ENCODE measurements at places on chromosomes 16 and 17. TPM values are rescaled to one million over a fixed set of nuclear protein-coding genes. Genes with fewer than 3 reads are reported as not detected.
A peak's percentile ranks its signal among the peaks of the same experiment; 100 is the strongest.

The YBX2 gene
- total RNA-seq, result not detected

DNA sequence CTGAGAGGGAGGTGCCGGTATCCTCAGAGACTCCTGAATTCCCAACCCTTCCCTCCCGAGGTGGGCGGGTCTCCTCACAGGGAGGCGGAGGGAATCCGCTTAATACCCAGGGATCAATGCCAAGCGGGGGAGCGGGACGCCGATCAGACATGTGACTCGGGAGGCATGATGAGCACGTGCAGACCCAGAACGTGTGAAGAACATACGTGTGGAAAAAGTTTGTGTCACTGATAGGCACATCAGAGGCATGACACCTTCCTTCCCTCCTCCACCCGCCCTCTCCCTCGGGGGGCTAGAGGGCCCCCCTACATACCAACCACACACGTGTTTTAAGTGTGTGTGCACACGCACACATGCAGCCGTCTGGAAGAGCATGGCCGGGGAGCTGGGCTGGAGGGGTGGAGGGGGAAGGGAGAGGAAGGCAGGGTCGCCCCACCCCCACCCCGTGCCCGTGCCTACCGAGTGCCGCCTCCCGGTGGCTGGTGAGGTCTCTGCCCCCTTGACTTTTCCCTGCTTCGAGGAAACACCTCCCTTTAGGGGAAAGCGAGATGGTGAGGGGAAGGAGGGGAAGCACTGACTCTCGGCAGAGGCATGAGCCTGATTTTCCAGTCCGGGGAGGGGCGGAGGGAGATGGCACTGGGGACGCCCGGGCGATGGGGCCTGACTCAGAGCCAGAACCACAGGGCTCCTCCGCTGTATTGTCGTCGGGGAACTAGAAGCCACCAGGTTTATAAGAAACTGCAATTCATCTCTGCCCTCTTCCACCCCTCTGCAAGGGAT is 12.1 kb upstream of the TBX21 start:
- peak; percentile 74 for DNase-seq

The LRRC46 gene
- 0.85 TPM for total RNA-seq

GRCh38 chr16:84610376-84610775 is 7.5 kb downstream of the COTL1 start:
- no peak for DNase-seq

DNA sequence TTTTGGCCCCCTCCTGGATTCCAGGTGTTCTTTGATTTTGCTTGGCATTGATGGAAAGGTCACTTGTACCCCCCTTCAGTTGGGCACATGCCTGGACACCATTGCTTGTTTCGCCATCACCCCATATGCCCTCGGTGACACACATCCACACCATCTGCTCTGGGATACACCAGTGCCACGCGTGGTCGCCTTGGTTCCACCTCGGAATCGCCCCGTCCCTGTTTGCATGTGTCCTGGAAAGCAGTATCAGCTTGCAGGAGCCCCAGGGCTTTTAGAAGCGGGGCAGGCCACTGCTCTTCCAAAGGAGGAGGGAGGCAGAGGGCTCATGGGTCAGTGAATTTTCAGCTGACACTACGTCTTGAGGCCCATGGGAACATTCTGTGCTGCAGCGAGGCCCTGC is 607.9 kb downstream of the KCNJ18 start:
- no peak for DNase-seq

DNA sequence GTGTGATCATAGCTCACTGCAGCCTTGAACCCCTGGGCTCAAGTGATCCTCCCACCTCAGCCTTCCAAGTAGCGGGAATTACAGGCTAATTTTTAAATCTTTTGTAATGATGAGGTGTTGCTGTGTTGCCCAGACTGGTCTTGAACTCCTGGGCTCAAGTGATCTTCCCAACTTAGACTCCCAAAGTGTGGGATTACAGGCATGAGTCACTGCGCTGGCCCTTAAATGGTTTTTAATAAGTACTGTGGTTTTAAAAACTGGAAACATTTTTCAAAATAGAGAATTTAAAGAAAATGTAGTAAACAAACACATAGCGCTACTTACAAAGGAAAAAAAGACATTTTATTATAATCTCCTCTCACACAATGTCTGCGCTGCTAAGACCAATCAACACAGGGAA is 32.2 kb downstream of the MARCHF10 start:
- DNase-seq, result no peak

DNA sequence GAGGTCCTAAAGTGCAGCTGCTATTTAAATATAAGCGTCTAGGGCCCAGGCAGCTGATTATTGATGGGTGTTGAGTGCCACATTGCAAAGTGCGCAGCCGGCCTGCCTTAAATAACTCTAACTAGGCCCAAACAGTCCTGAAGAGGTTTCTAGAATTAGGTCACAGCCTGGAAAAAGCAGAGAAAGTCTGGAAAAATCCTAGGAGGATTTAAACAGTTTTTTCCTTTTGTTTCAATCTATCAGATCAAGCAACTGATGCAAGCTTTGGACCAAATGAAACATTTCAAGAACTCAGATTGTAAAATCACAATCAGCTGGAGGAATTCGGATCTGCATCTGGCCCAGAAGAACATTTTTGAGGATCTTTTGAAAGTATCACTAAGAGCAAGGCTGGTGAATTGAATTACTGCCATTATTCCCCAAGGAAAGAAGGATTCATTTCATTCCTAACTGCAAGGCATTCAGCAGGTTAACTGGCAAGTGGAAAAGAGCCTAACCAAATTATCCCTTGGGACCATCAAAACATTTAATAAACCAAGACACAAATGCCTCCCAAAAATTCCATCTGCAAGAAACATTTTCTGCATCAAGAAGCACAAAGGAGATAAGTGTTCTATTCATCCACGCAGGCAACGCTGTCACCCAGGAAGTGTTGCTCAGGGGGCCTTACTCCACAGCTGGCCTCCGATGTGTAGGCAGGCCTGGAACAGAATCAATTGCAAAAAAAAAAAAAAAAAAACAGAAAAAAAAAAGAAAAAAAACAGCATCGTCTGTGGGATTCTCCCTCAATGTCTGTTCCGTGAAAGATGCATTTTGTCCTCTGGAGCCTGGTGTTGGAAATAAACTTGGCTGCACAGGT is 46.1 kb downstream of the IRX3 start:
- no peak for DNase-seq

DNA sequence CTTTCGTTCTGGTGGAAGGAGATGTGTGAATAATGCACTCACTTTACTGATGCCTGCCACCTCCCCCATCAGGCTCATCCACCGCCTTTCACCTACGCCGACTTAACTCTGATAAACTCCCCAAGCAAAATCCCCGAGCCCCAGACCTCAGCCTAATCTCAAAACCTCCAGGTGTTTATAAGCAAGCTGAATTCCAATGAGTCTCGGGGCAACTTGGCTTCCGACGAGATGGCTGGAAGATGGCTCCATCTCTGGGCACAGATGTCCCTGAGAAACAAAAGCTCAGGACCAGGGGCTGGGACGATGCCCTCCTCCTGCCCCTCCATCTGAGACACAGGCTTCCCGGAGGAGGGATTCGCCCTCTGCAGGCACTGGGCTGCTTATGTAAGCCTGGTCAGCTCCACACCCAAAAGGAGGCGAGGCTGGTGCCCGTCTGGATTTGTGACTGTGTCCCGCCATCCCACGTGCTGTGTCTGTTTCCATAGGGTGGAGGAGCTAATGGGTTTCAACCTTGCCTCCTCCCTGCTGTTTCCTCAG is 386.4 kb upstream of the TNRC6C start:
- DNase-seq, result no peak

DNA sequence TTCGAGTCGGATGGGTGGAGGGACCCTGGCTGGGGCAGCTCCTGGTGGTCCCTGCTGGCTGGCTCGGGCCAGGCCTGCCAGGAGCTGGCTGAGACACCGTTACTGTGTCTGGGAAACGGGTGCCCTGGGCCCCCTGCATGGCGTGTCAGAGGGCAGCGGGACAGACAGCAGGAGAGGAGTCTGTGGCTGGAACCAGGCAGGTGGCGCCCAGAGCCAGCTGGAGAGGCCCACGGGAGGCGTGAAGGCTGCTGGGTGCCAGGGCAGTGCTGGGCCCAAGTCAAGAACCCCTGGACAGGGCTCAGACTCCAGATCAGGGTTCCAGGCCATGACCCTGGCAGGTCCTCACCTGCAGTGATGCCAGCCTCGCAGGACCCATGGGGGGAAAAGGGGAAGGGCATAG is 16.6 kb downstream of the SOX8 start:
- no peak for DNase-seq

The PRRT2 gene
- total RNA-seq, result 2.3 TPM

DNA sequence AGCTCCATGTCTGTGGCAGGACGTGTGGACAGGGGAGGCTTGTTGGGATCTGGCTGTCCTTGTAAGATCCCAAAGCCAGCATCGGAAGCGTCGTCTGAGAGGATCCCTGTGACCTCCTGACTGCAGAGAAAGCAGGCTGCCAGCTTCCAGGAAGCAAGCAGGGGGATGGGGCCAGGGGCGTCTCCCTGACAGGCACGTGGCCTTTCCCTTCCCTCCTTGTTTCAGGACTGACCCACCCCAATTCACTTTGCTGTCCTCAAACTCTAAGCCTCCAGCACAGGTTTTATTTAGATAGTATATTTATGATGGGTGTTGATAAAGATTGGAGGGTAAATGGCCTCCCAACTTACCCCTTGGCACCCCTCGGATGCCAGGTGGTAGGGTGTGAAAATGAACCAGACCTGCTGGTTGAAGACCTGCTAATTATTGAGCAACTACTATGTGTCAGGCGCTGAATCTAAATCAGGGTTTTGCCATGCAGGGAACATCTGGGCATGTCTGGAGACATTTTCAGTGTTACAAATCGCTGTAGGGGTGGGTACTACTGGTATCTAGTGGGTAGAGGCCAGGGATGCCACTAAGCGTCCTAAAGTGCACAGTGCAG is 24.5 kb downstream of the SOCS1 start:
- no peak for DNase-seq

DNA sequence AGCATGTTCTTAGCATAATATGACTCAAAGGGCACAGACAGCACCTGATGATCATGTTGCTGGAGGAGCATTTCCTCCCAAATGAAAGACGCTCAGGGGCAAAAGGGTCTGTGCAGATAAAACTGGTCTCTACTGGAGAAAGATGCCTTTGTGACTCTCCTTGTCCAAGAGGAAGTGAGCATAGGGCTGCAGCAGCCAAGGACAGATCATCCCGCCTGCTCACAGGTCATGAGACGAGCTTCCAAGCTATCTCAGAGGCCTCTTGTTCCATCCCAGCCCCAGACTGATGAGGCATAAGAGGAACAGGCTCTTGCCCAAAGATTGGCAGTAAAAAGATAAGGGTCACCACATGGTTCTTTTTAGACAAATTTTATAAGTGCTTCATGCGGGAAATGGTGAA is 141.8 kb downstream of the KATNIP start:
- DNase-seq, result no peak

DNA sequence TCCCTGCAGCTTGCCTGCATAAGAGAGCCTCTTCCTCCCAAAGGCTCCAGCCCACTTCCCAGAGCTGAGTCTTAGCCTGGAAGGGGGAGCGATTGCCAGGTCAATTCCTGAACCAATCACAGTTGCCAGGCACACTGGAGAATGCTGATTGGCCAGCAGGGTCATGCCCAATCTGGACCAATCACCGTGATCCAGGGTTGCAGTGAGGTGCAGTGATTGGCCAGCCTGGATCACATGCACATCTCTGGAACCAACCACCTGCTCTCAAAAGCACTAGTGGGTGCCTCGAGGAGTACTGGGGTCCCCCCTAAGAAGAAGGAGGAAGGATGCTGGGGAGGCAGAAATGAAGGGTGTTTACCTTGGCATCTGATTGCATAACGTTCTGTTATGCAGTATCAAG is 18.4 kb downstream of the NAGPA start:
- no peak for DNase-seq

- DNase-seq, result no peak
Measured at GRCh38 chr17:17104036-17104435, 61.8 kb downstream of the MPRIP start.

GRCh38 chr17:55903028-55903690 is 152.3 kb downstream of the PCTP start:
- DNase-seq, result no peak

DNA sequence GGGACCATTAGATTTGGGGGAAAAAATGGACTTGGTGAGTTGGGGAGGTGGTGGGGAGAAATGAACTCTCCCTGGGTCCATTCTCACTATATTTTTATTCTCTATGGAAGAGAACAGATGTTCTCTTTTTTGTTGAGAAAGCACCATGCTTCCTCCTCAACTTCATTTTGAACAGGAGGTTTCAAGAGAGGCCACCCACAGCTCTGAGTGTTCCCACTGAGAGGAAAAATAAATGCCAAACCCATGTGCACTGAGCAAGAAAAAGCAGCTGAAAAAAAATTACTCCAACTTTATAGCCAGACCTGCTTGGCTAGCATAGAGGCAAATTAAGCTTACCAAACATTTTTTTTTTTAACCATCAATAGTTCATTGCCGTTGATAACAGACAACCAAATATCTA is 883.6 kb downstream of the KCNJ2 start:
- DNase-seq, result no peak

GRCh38 chr17:75099881-75100595 is 9.7 kb upstream of the ARMC7 start:
- DNase-seq, result no peak

The RBFOX1 gene
- total RNA-seq, result not detected

- DNase-seq, result no peak
Measured at GRCh38 chr17:8048736-8049135, 9.9 kb downstream of the ALOX15B start.
